ENCODE measurements at places on chromosomes 6 and 20.
A peak's percentile ranks its signal among the peaks of the same experiment; 100 is the strongest.

DNA sequence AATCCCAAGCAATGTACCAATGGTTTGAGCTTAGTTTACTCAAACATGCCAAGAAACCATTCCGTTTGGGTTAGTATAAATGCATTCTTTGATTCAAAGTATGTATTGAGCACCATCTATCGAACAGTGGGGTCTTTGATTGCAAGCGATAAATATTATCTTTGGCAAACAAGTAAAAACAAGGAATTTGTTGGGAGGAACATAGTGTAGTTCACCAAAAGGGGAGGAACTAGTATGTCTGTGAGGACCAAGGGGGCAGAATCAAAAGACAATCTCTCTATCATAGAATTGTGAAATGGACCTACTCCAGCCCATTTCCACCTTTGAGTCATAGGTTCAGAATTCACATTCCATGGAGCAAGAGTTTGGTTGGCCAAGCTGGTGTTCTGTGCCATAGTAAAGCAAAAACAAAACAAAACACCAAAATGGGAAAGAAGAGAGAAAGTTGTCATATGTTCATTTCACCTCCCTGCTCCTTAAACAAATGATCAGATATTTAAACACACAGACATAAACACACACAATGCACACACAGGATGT, 266.0 kb downstream of the TSHZ2 start:
- DNase-seq = no peak

DNA sequence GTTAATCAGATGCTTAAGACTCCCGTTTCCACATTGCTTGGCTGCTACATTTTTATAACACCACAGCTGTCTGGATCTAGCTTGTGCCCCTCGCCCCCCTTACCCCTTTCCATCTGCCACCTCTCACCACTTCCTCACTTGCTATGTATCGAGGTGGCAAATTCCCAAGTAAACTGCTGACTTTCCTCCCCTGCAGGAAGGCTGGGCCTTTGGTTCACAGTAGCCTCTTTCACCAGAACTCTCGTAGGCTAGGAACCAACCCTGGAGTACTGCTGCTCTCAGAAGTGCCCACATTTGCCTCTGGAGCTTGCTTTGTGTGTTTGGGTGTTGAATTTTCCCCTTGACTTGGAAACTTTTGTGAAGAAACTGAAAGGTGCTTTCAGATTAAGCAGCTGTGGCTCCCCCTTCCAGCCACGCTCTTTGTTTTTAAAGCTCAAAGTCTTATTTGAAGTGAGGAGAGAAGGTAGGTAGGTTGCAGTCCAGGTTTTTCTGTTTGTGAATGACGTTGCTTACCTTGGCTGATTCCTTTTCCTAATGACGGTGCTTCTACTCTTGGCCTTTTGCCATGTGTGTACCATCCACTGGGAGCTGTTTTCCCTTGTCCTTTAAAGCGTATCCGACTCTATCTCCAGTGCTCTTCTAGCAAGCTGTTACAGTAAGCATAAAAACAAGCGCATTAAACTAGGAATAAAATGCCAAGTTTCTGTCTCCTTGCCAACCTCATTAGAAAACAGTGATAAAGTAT, 90.4 kb downstream of the CARMIL1 start:
- peak; percentile 75 for DNase-seq

DNA sequence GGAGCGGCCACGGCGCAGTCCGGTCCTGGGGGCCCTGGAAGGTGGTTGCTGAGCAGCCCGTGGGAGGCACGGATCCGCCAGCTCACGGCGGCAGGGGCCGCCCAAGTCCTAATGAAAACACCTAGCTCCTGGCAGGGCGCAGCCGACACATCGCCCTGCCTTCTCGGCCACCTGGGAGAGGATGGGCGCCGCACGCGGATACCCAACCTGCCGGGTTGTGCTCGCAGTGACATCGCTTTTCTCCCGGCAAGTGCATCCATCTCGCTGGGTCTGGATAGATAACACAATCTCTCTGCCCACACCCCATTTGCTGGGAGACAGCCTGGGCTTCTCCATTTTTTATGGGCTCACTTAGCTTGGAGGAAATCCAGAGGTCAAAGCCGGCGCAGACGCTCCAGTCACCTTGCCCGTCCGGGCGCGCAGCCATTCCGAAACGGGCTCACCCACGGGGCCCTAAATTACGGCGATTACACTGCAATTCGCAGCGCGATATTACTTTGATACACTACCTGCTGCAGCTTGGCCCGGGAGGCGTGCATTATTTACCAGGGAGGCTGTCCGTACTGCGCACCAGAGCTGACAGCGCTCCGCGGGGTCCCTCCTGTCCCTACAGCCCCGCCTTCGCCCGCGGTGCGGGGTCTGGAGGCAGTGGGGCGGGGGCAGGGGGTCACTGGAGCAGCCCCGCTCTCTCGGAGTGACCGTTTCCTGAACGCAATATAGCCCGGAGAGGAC, 36.2 kb upstream of the CCDC167 start:
- DNase-seq = no peak

DNA sequence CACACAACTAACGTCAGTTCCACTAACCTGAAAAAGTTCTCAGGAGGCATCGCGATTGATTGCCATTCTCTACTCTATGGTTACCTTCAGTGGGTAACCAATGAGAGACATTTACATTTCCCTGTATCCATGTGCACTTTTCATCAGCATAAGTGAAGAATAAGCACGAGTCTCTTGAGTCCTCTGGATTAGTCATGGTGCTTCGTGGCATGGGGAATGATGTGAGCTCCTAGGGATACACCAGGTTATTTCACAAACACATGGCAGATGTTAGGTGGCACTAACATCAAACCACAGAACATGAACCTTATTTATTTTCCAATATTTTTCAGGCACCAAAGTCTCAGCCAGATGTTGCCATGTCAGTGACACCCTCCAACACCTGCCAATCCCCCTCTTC, 64.0 kb downstream of the FYN start:
- DNase-seq = no peak

DNA sequence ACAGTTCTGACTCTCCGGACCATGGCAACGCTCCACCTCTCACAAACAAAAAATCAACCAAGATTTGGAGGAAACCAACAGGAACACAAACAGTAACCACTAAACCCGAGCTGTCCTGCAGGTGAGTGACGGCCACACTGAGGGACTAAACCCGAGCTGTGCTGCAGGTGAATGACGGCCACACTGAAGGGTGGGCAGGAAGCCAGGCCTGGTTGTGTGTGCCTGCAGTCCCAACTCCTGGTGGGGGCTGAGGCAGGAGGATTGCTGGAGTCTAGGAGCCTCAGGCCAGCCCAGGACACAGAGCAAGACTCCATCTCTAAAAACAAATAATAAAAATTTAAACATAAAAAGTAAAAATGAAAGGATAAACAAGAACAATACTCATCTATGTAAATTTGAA, 80.6 kb downstream of the TAF4 start:
- no peak for DNase-seq

- no peak for DNase-seq
These were observed 940.5 kb upstream of the MANEA start for GRCh38 chr6:94636780-94637385.

DNA sequence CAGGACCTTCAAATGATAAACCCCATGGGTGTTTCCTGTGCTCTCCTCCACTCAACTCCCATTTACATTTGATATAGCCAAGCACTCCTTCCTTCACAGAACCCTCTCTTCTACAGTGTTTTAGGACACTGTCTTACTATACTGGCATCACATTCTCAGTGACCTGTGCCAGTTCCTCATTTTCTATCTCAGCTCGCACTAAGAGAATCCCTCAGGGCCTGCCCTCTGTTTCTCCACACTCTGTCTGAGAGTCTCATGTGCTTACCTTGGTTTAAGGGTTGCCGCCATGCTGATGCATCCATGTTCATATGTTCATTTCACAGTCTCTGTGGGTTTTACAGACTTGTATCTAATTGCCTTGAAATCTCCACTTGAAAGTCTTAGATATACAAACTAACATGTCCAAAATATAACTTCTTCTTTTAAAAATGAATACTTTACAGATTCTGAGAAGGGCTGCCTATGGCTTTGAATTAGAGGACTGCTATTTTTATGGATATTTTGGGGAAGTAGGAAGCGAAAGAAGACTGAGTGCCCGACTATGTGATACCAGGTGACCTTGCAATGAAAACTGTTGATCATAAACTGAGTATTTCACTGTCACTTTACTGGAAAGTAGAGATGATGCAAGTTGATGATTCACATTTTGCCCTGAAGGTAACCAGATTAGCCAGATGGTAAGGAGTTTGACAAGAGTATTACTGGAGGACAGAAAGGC, 153.1 kb upstream of the SIM1 start:
- no peak for DNase-seq

GRCh38 chr20:48651271-48651670, 176.5 kb downstream of the PREX1 start:
- DNase-seq = no peak

GRCh38 chr6:26613689-26614683, 17.2 kb downstream of the ABT1 start:
- no peak for DNase-seq

DNA sequence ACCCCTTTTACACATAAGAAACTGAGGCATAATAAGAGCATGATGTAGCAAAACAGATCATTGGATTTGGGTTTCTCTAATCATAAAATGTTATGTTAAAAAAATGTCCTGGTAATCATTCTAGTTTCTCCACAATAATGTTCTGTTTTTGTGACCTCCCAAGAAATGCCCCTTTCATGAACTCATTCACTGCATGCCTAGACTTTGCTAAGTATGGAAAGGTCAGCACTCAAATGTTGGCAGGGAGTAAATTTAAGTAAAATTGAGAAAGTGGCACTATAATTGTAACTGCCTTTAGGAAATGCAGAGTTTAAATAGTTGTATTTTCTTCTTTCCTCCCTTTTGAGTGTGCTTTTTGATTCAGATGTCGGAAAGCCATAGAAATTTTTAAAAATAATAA, 48.5 kb upstream of the ID4 start:
- DNase-seq = no peak

DNA sequence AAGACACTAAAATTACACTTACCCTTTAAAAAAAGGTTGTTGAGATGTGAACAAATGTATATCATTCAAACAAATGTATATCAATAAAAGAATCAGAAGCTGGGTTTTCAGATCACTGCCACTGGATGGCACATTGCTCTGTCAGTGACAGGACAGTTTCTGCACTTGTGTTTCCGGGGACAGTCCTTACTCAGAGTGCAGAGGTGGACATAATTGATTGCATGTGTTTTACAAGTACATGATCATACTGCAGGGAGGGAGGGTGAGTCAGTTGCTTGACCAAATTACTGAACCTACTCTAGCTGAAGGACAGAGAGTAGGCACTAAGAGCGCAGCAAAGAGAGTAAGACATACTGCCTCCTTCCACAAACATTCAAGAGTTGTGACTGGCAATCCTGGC, 302.3 kb downstream of the TENT5A start:
- no peak for DNase-seq

DNA sequence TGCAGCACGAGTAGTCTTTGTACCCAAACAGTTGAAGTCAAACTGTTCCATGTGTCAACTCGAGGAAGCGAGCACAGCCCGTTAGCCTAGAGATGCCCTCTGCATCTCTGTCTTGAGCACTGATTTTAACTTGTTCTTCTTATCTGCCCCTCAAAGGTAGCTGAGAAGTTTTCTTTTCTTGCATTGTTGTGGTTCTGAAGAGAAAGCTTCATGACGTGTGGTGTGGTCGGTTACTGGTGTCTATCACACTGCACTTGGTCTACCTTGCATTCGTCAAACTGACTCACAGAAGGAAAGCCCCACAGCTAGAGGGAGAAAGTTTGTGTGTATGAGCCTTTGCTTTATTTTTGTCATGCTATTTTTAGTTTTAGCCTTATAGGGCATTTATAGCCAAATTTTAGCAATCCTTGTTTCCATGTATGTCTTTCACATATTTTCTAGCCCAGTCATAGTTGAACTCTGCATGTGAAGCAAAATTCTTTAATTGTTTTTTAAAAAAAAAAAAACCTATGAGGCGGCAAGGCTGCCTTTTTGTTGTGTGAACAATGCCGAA, 115.1 kb downstream of the JAG1 start:
- no peak for DNase-seq

DNA sequence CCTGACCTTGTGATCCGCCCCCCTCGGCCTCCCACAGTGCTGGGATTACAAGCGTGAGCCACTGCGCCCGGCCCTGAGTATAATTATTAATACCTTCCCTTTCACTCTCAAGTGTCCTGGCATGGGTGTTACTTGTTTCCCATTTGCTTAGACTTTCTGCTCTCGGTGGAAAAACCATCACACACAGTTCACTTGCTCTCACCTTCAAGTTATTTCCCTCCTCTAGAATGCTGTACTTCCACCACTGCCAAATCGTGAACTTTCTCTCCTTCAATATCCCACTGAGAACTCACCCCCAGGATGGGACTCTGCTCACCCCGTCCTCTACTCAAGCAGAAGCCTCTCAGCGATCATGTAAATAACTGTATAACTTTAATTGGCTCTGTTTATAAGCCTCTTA, 4.6 kb upstream of the HIVEP1 start:
- DNase-seq = no peak

- no peak for DNase-seq
These were observed 266.4 kb upstream of the PREP start for GRCh38 chr6:105669232-105669631.

GRCh38 chr6:157223511-157223910, 99.8 kb downstream of the TMEM242 start:
- no peak for DNase-seq

DNA sequence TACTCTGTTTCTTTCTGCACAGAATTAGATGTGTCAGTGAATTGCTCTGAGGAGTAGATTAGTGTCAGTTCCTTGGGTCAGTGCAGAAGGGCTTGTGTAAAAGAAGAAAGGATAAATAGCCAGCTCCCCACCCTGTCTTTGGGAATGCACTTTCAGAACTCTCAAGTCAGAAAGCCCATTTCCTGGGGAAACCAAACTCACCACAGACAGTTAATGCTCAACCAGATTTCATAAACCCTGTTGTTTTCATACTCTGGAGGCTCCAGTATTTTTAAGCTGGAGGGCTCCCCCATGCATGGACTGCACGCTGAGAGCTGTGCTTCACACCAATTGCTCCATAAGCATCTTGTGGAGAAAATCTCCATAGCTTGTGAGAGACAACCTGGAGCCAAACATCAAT, 449.7 kb downstream of the CDH26 start:
- DNase-seq = no peak

GRCh38 chr6:33073431-33073871, at the start of gene HLA-DPA1:
Gene HLA-DPA1, minus strand, starts transcription at chr6:33073649.
- DNase-seq = no peak

- DNase-seq = no peak
These were observed 45.2 kb upstream of the TFAP2A start for GRCh38 chr6:10460096-10460495.

DNA sequence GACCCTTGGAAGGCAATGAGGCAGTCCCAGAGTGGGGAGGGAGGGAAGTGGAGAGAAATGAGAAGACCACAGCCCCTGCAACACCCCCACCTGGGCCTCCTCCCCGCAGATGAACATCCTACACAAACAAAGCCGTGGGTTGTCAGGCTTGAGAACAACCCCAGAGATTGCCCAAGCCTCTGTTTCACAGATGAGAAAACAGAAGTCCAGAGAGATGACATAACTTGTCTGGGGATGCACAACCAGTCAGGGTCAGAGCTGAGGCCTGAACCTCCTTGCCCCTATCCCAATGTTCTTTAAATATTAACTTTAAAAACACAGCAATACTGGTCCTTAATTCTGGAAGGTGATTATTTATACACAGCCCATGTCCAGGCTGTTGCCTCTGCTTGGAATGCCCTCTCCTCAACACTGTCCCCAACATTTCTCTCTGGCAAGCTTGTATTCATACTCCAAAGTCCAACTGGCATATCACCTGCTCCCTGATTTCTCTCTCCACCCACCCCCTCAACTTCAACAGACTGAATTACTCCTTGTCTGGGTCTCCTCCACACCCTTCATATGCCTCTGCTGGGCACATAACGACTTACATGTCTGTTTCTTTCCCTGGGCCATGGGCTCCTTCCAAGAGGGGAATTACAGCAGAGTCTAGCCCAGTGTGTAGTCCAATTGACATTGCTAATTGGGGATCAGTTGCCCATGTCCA, 135.5 kb upstream of the LRFN2 start:
- no peak for DNase-seq

All from left hindlimb (tissue), 1 donor.